ENCODE measurements at places on chromosomes 11 and 22.

DNA sequence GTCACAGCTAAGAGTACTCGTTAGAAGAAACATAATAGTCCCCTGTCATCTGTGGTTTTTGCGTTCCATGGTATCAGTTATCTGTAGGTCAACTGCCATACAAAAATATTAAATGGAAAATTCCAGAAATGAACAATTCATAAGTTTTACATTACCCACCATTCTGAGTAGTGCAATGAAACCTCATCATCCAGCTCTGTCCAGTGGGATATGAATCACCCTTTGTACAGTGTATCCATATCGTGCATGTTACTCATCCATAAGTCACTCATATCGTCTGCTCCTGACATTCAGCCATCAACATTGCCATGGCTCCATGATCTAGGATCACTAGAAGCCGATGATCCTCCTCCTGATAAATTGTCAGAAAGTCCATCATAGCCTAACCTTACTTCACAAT, 174.9 kb upstream of the C11orf87 start:
- no peak for DNase-seq

DNA sequence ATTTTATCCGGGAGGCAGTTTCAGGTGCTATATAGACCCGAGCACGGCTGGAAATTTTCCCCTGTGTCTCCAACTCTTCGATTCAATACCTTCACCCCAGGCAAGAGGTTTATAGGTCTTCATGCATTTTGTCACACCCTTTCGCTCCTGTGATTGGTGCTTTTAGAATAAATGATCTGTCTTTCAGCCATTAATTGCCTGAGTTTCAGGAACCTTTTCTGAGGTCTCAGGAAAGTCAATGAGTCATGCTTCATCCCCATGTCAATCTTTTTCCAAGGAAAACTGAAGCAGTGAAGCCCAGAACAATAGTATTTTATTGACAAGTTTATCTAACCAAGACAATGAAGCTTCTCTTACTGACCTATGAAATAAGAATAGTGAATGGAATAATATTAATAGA, 29.9 kb downstream of the FAM181B start:
- no peak for DNase-seq

DNA sequence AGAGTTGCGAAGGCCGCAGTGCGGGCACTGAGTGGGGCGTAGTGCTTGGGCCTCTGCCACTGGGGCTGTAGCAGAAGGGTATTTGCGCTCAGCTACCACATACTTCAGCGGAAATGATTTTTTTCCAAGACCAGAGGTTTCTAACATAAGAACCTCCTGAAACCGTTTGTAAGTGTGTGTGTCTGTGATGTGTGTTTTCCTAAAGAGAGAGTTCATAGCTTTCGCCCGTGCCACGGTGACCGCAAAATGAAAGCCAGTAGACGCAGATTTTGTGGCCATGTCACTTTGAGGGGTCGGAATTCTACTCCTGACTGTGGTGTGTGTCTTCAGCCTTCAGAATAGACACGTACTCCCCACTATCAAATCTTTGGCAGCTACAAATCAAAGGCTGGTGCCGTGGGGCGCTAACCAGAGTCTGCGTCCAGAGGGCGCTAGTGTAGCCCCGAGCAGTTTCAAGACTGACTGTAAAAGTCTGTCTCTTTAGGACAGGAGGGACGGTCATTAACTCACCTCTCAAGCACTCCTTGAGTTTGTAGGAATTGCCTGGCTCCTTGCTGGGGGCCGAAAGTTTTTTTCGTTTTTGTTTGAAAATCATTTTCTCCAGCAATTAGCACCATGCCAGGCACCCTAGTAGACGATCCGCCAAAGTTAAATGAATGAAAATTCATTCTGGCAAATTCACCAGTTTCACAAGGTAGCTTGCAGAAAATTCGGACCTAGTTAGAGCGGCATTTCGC, 2.5 kb upstream of the CALCA start:
- DNase-seq, result no peak

DNA sequence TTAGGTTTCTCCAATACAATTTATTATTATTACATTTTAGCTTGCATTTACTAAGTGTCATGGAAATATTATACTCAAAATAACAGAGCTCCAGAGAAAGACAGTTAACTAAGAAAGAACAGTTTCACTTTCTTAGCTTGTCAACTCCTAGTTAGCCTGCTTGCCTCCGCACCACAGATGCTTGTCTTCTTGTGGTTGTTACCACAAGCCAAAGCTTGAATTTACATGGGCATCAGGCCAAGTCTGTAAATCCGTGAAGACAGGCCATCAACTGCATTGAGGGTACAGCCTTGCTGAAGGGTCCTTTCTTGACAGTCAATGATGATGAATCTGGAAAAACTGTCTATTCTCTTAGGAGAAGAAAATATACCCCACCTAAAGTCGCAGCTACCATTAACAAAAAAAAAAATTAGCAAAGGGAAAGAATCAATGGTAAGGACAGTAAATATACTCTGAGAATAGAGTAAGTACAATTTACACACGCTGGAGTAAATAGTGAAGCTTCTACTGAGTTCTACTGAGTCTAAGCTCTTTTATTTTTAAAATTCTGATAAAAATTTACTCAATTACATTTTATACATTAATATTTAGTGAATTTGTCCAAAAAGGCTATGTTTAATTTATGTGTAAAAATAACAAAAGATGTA, 15.6 kb upstream of the DENND5A start:
- no peak for DNase-seq

DNA sequence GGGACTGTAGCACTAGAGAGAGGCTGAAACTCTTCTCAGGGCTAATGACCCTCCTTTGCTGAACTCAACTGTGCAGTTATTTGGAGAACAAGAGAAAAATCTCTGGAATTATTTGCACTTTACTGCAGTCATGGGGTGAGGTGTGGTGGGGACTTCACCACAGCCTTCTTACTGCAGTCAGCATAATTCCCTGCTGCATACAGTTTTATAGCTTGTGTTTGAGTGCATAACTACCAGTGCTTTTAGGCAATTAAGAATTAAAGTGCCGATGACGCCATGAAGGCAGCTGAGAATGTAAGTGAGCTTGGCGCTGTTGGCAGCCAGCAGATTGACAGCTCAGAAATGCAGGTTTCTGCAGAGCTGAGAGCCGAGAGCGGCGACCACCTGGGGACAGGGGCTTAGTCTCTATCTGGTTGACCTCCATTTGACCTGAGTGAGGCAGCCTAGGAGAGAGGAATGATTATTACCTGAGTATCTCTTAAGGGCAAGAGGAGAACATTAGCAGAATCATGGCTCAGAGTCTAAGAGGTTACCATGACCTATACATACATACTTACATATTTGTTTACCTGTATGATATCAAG, 830.0 kb downstream of the NTM start:
- no peak for DNase-seq

- DNase-seq, result no peak
These were observed 89.4 kb downstream of the PKNOX2 start for GRCh38 chr11:125253795-125254525.

- DNase-seq, result no peak
These were observed 1.2 kb downstream of the C11orf68 start for GRCh38 chr11:65917434-65918210.

- DNase-seq, result peak; percentile 65
These were observed at the start of gene MRGPRF for GRCh38 chr11:69013009-69013951. MRGPRF (minus strand) TSS chr11:69013246; CDS start chr11:69009901, 3,345 bp downstream.

DNA sequence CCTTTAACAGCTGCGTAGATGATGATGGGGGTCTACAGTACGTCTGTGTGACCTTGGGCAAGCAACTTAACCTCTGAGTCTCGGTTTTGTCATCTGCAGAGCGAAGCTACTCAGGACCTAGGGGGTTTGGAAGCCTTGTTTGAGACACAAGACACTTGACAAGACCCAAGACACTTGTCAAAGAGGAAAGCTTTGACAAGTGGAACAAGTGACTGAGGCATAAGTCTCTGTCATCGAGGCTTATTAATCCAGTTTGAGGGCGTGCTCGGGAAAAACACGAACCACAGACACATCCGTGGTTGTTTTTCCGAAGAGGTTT, 732 bp upstream of the PC start:
- DNase-seq, result no peak

- DNase-seq, result no peak
These were observed 156.8 kb downstream of the SPON1 start for GRCh38 chr11:14119357-14119756.

All from cerebellar nuclear complex (tissue), 1 donor.